ENCODE measurements at places on chromosomes 1 and 21.

DNA sequence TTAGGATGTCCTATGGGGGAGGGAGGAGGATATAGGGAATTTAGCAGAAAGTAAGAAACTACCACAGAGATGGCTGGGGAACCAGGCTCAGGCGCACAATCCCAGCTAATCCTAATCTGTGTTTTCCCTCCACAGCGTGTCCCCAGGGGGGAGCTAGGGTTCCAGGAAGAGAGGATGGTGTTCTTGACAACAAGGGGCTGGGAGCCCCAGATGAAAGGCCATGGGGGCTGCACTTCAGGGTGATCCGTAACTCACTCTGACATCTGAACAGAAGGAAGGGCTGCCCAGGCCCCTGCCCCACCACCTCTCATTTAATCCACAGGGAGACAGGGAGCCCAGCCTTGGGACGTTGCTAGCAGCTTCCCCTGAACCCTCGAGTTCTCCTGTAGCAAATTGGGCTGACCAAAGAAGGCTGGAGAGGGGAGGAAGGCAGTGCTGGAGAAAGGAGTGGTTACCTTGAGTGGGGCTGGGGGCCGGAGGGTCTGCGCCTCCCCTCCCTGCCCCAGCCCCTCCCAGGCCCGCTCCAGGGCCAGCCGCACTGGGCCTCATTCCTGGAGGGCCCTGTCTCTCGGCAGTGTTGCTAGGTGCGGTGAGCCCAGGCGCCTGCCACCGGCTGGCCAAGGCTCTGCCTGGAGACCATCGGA, 131.7 kb downstream of the TMEM53 start:
- no peak for DNase-seq

GRCh38 chr1:91608876-91609275, 108.2 kb downstream of the CDC7 start:
- no peak for DNase-seq

DNA sequence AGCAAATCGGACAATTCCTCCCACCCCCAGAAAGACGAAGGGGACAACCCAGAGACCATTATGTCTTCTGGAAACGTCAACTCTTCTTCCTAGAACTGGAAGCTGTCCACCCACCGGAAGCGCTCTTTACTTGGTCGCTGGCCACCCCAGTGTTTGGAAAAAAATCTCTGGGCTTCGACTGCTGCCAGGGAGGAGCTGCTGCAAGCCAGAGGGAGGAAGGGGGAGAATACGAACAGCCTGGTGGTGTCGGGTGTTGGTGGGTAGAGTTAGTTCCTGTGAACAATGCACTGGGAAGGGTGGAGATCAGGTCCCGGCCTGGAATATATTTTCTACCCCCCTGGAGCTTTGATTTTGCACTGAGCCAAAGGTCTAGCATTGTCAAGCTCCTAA, 3.2 kb downstream of the S1PR1 start:
- no peak for DNase-seq

GRCh38 chr1:5099558-5099957, 445.1 kb downstream of the AJAP1 start:
- no peak for DNase-seq

- DNase-seq = no peak
These were observed 9.8 kb downstream of the ECE1 start for GRCh38 chr1:21280482-21280881.

DNA sequence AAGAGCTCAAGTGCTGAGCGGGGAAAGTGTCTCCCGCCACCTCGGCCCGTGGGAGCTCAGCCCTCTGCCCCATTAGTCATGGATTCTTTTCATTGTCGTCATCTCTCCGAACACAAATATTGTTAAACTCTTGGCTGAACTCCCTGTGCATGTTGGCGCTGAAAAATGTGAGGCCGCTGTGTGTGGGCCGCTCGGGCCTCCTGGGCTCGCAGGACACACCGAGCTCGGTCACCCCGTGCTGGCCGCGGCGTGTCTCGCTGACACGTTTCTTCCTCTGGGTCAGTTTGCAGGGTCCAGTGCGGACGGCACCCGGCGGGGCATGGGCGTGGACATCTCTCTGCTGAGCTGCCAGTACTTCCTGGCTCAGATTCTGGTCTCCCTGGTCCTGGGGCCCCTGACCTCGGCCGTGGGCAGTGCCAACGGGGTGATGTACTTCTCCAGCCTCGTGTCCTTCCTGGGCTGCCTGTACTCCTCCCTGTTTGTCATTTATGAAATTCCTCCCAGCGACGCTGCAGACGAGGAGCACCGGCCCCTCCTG, 25.6 kb downstream of the SLC45A1 start:
- peak; percentile 52 for DNase-seq

DNA sequence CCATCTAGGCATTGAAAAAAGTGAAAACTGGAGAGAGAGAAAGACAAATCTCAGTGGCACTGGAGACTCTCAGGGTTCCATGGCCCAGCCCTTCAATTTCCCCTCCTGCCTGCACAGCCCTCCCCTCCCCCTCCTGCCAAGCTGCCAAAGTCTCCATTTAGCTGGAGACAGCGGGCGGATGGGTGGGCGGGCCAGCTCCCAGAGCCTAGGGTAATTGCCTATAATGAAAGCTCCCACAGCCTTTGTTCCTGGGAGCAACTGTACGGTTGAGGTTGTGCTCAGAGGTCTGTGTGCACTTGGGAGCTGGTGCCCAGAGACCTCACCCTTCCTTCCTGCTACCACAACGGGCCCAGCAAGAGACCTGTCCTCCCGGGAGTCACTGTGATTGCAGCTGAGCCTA, 89.6 kb downstream of the NAV1 start:
- DNase-seq = no peak

- no peak for DNase-seq
These were observed 1.5 kb upstream of the AKNAD1 start for GRCh38 chr1:108858230-108858950.

GRCh38 chr1:205545001-205545919, 40.8 kb downstream of the CDK18 start:
- no peak for DNase-seq

- DNase-seq = peak; percentile 90
These were observed at the start of gene ELOA for GRCh38 chr1:23743287-23744152. Gene ELOA (plus strand): TSS chr1:23743471. CDS start chr1:23743504, 33 bp downstream.

GRCh38 chr1:11316701-11317100, 43.7 kb downstream of the UBIAD1 start:
- no peak for DNase-seq

DNA sequence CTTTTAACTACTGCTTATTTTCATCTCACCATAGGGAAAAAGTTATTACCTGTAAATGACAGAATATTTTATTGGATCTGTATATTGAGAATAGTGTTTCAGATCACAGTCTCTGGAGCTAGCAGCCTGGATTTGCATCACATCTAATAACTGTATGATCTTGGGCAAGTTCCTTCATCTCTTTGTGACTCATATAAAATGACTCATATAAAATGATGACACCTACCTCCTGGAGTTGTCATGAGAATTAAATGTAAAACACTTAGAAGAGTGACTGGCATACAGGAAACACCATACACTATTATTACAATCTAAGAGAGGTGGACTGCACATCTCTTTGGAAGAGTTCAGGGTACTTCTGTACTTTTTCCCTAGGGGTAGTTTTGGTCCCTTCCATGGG, 421.3 kb downstream of the NEGR1 start:
- no peak for DNase-seq

DNA sequence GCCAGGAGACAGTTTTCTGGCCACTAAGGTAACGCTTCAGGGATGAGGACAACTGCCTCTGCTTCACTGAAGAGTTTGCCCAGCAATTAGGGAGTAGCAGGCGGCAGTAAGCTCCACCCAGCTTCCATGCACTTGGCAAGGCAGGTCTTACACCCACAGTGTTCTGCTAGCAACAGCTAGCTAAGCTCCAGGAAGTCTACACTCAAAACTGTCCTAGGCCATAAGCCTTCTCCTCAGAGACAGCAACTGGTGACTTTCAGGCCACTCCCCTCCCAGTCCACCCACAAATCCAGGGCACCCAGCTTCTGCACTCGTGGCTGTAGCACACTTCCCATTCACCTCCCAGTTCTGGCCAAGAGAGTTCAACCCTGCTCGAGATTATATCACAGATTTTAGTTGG, 47.3 kb downstream of the KMO start:
- no peak for DNase-seq

- no peak for DNase-seq
These were observed 79.5 kb downstream of the NUF2 start for GRCh38 chr1:163401211-163401610.

GRCh38 chr1:213464786-213465460, 413.9 kb downstream of the RPS6KC1 start:
- no peak for DNase-seq

DNA sequence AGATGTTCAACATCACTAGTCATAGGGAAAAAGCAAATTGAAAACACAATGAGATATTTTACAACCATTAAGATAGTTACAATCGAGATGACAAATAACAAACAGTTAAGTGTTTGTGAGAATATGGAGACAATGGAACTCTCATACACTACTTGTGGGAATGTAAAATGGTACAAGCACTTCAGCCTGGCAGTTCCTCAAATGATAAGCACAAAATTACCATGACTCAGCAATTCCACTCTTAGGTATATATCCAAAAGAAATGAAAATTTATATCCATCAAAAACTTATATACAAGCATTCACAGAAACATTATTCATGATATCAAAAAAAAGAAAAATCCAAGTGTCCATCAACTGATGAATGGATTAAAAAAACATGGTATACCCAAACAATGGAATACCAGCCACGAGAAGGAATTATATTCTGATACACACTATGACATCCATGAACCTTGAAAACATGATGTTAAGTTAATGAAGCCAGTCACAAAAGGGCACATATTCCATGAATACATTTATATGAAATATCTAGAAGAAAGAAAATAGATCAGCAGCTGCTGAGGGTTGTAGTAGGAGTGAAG, 76.4 kb downstream of the EVI5 start:
- DNase-seq = no peak

DNA sequence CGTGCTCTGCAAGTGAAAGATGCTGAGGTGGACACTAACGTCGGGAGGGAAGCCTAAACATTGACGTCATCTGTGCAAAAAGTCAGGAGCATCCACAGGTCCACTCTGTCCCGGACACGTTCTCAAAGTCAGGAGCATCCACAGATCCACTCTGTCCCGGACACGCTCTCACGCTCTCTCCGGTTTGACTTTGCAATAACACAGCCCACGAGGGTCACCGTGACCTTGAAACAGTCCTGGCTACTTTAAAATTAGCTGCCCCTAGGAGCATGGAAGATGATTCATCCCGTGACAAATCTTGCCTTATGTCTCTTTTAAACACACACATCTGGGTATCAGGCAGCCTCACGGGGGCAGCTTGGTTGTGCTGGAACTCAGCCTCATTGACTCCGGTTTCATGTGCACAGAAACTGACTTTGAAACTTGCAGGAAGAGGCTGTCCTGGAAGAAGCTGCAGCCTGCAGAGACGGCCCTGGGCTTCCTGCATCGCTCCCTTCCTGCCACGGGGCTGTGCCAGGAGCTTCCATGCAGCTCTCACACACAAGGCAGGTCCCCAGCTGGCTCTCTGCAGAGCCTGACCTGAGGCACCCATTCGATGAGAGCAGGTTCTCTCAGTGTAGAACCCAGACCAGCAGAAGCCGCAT, 18.1 kb upstream of the COL18A1 start:
- no peak for DNase-seq

DNA sequence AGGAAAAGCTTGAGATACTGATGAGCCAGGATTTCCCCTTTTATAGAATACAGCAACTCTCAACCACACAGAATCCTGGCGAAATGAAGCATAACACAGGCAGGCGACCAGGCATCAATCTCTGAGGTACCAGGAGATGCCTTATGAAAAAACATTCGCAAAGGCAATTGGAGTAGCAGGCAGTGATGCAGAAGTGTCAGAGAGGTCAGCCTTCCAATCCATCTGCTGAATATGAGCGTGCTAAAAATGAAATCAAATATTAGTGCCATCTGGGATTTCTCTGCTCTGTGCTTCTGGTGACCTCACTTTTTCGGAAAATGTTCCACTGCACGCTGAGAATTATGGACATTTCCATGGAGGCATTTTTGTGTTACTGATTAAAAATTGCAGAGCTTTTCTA, 258.8 kb downstream of the VAV3 start:
- no peak for DNase-seq

- DNase-seq = no peak
These were observed 149.3 kb downstream of the AK5 start for GRCh38 chr1:77430966-77431690.

DNA sequence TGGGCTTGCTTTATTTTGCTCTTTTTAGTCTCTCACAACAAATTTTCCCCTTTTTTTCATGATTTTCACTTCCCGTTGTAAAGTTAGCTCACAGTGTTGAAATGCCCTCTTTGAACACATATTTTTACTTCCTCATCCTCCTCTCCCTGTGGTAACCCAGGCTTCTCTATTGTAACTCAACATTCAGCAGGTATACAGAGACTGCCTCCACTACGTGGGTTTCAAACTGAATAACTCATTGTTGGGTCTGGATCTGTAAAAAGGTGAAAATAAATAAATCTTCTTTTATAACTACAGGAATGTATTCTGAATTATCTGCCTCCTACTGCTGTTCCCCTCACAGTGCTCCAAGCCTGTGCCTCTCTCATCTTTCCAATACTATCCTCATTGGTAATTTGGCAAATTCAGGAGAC, 166.4 kb downstream of the RUNX1 start:
- DNase-seq = no peak

DNA sequence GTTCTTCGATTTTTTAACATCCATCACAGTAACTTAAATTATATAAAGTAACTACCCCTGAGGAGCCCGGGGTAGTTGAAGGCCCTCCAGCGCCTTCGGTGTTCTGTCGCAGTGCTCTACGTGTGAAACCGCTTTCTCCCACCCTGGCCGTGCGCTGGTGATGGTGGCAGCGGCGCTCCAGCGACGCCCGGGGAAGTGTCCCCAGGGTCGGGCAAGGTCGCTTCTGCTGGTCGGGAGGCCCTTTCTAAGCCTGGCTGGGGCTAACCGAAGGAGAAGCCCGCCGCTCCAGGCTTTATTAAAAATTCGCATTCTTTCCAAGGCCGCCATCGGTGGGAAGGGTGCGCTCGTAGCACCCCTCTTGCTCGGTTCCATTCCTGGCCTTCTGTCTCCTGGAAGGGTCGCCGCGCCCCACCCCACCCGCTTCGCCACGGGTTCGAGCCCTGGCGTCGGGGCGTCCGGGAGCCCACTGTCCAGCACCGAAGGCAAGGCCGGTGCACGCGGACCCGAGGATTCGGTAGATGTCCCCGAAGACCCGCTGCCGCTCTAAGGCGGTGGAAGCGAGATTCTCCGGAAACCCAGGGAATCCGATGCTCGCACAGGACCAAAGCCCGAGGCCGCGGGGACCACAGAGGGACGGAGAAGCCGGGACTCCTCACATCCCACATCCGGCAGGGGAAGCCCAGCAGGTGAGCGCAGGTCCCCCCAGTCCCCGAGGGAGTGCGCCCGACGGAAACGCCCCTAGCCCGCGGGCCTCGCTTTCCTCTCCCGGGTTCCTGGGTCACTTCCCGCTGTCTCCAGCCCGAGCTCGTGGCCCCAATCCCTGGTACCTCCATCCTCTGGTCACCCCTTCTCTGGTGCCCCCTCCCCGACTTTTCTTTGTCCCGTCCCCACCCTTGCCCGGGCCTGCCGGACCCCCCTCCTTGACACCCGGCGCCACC, 685 bp upstream of the RIPPLY3 start:
- DNase-seq = no peak
